Activated effector memory CD4-positive, alpha-beta T cell treated with Interleukin-2 at 50 U/mL for 16 hours (primary cell): ENCODE measurements at places on chromosomes 4 and X.

GRCh38 chr4:100288811-100289529 lies 98.7 kb upstream of the DDIT4L start:
- DNase-seq = no peak

DNA sequence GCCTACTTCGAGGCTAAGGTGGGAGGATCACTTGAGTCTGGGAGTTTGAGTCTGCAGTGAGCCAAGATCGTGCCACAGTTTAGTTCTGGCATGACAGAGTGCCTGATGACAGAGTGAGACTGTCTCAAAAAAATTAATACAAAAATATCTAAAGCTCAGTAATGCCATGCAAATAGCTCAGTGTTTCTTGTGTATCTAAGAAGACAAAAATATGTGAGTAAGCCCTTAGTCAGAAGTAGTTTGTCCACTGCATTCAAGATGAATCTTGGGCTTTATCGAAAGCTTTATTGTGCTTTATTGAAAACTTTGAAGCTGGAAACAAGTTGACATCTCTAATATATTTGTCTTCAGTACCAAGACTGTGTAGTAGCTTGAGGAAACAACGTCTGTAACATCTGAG lies 115.9 kb downstream of the GPAT3 start:
- no peak for DNase-seq

GRCh38 chr4:145843639-145844038 lies 95.0 kb downstream of the ZNF827 start:
- no peak for DNase-seq

GRCh38 chr4:111842336-111842735 lies 302.9 kb upstream of the FAM241A start:
- no peak for DNase-seq

DNA sequence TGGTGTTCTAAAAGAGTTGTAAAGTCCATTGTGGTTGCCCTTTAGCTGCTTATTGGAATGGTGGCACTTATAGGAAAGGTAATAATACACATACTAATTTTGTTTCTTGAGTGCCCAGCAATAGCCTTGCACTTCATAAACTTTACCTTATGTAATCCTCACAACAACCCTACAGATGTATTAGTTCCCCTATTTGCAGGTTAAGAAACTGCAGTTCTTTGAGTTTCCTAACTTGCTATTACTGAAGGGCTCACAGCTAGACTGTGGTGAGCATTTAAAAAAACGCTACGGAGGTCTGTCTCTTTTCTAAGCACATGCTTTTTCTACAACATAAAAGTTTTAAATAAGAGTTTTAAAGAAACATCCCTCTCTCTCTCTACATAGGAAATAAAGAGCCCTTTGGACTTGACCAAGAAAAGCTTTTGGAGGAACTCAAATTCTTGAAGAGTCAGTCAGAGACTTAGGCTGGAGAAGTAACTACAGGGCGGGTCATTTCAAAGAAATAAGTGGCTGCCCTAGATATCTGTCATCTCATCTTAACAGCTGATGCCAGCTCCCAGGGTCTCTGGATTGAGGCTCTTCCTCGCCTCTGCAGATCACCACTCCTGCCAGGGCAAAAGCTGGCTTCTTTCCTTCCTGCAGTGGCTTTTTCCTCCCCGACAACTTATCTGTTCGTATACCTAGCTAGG lies 42.0 kb upstream of the FBXW7 start:
- no peak for DNase-seq
